ENCODE measurements at places on chromosomes 12 and 14.

DNA sequence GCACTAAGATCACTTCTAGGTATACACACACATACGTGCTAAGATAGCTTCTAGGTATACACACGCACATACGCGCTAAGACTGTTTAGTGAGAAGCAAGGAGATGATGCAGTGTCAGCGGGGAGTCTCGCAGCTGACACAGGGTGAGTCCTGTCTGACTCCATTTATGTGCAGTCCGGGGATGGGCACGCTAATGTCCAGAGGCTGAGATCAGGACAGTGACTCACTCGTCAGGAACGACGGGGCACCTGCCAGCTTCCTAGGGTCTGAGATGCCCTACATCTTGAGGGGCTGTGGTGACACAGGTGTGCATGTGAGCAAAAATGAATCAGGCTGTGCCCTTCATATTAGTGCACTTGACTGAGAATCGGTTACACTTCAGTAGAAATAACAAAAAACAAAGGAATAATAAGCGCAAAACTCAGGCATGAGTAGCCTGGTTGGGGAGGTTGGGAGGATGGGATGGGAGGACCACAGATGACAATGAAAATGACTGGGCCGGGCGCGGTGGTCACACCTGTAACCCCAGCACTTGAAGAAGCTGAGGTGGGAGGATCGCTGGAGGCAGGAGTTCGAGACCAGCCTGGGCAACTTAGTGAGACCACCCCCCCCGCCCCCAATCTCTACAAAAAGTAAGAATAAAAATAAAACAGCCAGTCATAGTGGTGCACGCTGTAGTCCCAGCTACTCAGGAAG lies 29.1 kb upstream of the ULK1 start:
- DNase-seq, result no peak

DNA sequence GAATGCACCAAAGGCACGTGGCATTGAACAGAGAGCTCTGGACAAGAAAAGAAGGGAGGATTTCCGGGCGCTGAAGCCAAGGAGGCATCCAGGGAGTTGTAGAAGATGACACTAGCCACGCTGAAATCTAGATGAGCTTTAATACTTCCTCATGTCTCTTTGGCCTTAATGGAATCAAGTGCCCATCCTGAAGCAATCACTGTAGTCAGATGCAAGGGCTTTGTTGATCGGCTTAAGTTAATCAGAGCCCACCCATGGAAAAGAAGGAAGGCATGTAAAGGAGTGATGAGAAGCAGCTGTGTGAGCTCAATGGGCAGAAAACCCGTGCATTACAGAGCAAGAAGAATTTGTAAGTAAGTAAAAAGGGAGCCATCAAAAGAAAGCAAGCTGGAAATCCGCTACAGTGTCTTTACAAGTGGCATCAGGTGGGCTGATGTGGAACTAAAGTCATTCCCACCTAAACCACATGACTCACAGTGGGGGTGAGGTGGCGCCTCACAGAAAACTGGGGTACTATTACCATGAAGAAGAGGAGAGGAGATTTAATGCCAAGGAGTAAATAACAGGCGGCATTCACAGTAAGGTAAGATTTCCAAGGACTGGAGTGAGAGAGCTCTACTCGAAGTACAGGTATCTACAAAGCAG lies 48.4 kb downstream of the NDUFA12 start:
- no peak for DNase-seq

GRCh38 chr12:132189378-132190011 lies 45.2 kb downstream of the NOC4L start:
- peak; percentile 95 for DNase-seq

DNA sequence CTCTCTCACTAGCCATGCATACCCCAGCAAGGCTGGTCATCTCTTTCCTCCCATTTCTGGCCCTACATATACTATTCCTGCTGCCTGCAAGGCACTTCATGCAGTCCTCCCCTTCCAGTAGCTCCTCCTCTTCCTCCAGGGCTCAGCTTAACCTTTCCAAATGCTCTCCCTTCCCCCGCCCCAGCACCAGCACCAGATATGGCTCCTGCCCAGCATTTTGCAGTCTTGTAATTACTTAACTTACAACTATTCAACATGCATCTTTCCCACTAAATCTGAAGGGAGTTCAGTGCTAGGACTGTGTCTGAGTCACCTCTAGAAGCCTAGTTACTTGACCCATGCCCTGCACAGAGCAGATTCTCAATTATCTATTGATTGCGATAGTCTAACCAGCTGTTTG lies 1.8 kb upstream of the FBXO21 start:
- no peak for DNase-seq

DNA sequence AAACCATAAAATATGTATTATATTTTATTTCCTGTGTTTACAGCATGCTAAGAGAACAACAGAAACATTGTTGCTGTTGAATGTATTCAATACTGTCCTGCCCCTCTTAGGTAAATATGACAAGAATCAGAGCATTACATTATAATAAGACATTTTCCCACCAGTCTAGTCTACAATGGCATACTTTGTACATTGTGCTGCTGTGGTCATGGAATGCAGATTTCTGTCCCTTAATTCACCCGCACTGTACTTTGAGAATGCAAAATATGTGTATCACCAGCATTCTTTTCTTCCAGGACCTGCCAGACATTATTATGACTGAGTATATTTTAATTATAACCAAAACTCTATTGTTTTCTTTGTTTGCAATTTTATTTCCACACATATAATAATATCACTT lies 16.5 kb upstream of the OR10AD1 start:
- no peak for DNase-seq

GRCh38 chr14:67569651-67570290 lies 30.3 kb downstream of the PIGH start:
- DNase-seq, result no peak

- DNase-seq, result no peak
Observed at GRCh38 chr12:4277205-4277543, 3.6 kb downstream of the CCND2 start.

DNA sequence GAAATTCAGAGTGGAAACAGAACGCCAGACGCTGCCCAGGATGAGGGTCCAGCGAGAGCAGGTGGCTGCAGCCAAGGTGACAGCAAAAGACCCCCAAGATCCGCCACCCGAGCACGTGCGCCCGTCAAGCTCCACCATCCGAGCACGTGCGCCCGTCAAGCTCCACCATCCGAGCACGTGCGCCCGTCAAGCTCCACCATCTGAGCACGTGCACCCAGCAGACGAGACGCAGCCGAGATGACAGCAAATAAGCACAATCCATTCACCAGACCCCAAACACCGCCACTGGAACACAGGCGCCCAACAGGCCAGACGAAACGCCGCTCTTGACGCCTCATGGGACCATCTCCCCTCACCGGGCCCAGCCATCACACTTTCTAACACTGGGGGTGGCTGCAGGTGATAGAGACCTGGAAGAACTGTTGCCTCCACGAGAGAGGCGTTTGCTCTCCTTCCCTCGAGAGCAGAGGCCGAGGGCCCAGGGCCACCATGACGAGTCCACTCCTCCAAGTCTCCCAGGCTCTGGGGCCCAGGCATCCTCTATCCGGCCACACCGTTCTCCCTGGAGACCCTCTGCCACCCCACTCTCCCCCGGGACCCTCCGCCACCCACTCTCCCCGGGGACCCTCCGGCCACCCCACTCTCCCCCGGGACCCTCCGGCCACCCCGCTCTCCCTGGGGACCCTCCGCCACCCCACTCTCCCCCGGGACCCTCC lies 62.1 kb upstream of the GALNT9 start:
- DNase-seq, result no peak

GRCh38 chr12:93008044-93008778 lies 79.1 kb upstream of the EEA1 start:
- no peak for DNase-seq

GRCh38 chr14:37172936-37173614 lies 669 bp upstream of the SLC25A21 start:
- DNase-seq, result no peak

DNA sequence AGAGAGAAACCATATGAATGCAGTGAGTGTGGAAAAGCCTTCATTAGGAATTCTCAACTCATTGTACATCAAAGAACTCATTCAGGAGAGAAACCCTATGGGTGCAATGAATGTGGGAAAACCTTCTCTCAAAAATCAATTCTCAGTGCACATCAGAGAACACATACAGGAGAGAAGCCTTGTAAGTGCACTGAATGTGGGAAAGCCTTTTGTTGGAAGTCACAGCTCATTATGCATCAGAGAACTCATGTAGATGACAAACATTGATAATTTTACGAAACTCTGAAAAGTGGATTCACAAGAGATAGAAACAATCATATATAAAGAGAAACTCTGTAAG lies 22.9 kb downstream of the ZNF268 start:
- no peak for DNase-seq

GRCh38 chr14:20516921-20517320 lies 11.6 kb downstream of the RNASE10 start:
- DNase-seq, result no peak

DNA sequence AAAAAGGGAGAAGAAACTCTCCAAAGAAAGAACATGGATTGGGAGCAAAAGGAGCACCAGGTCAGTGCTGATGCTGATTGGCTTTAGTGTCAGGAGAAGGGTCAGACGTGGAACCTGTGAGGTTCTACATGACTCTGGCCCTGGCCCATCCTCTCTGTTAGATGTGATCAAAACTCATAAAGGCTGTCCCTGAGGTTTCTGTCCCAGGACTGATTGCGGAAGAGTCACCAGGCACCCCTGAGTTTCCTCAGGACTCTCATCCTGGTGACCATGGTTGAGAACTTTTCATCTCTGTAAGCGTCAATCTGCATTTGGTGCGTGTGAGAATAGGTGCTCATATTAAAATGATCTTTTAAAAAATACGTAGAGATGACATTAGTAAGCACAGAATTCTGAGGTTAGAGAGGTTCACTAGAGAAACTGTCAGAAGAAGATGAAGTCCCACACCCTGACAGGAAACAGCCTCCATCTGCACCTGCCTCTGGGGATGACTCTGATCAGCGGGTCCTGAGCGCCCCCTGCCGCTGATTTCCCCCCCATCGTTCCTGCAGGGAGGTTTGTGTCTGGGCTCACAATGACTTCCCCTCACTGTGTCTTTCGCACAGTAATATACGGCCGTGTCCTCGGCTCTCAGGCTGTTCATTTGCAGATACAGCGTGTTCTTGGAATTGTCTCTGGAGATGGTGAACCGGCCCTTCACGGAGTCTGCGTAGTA lies 741.8 kb downstream of the TMEM121 start:
- peak; percentile 76 for DNase-seq

- DNase-seq, result no peak
Observed at GRCh38 chr12:10726945-10727344, 3.8 kb upstream of the YBX3 start.

DNA sequence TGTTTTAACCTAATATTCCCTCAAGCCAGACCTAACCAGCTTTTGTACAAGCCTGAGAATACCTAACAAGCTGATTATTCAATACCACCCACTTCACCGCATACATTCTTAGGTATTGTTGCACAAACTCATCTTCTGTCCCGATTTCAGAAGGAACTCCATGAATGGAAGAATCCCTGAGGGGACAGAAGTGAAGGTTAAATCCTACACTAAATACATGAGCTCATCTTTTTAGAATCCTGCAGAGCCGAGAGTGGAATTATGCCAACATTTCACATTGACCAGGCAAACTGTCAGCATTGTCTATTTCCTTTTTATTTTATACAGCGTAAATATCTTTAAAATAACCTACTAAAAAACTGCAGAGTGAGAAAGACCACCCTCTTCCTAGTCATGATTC lies 140.7 kb upstream of the PRICKLE1 start:
- DNase-seq, result no peak

DNA sequence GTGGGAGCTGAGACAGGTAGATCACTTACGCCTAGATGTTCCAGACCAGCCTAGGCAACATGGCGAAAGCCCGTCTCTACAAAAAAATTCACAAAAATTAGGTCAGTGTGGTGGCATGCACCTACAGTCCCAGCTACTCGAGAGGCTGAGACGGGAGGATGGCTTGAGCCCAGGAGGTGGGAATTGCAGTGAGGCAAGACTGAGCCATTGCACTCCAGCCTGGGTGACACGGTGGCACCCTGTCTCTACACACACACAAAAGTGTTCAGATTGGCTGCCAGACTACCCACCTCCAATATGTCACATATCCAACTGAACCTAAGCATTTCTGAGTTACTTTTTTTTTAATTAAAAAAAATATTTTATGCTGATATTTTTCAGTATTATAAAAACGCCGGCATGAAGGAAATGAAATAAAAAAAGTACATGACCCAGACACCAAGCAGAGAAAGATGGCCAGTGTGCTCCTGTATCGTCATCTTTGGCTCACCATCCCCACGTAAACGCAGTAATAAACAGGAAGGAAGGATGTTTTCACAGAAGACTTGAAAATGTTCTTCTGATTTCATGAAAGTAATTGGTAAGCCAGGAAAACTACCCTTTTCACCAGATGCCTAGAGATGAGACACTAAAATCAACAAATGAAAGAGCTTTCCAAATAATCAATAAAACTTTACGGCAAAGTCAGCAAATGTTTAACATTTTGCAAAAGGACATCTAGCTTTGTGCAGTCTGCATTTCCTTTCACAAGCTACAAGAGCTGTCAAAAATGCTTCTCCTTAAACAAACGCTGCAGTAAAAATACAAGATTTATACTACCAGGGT lies 26.4 kb downstream of the CDC42BPB start:
- no peak for DNase-seq

- DNase-seq, result no peak
Observed at GRCh38 chr12:50933459-50934124, 18.8 kb upstream of the HIGD1C start.

GRCh38 chr12:92035477-92035876 lies 110.2 kb downstream of the BTG1 start:
- no peak for DNase-seq

DNA sequence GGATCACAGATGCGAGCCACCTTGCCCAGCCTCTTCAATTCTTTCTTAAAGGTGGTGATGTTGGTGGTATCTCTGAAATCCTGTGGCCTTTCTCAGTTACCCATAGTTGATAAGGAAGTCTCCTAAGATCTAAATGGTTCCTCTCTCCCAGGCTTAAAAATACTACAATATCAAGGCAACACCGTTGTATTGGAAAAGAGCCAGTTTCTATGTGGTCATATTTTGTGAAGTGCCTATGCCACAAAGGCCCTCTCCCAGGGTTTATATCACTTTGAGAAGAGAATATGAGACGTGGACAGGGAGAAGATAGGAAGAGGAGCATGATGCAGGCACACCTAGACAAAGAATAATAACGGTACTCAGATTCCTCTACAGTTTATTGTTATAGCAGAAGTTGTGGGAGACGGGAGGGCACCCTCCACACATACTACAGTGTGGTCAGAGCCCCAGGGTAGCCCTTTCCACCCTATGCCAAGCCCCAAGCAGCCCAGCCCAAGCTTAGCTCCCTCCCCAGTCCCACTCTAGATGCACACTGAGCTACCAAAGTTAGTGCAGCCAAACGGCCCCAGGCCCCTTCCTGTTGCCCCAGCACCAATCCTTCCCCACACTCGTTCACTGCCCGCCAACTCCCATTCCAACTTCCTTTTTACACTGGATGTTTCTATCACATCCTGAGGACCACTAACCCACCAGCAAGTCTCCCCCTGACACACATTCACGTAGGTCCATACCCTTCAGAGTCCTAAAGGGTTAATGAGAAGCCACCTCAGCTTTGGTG lies 8.3 kb downstream of the NDRG2 start:
- no peak for DNase-seq

Measured in stimulated activated CD4-positive, alpha-beta T cell treated with anti-CD3 and anti-CD28 coated beads, Interleukin-4, amount 100 ng/mL, for 24 hours (primary cell).